ENCODE measurements at places on chromosomes 11 and 22. TPM values are rescaled to one million over a fixed set of nuclear protein-coding genes. Genes with fewer than 3 reads are reported as not detected.
A peak's percentile ranks its signal among the peaks of the same experiment; 100 is the strongest.

The HTR3B gene
- total RNA-seq = not detected

The PHETA2 gene
- total RNA-seq = 18.0 TPM

The C1QTNF4 gene
- total RNA-seq = 6.1 TPM

The GPR83 gene
- total RNA-seq = 0.49 TPM

The SCGB2A2 gene
- total RNA-seq = not detected

DNA sequence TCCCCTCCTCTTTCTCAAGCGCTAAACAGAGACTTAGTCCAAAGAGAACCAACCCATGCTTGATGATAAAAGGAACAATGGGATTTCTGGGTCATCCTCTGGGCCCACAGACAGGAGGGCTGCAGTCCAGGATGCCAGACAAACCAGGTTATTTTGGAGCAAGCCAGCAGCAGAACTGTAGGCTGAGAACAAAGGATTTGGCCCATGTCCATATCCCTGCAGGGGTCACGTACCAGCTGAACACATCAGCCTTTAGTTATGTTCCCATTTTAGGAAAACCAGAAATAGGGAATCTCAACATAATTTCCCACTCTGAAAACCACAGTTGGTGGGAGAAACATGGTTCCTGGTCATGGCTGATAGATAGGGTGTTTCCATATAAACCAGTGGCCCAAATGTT lies 533.6 kb upstream of the CADM1 start:
- H3K27me3 ChIP-seq = no peaks in the 10 kb centered on the region
- no peak for DNase-seq
- no peaks in the 10 kb centered on the region for H3K4me1 ChIP-seq
- H3K27ac ChIP-seq = no peak overlapping the region
- no peaks in the 10 kb centered on the region for H3K36me3 ChIP-seq

DNA sequence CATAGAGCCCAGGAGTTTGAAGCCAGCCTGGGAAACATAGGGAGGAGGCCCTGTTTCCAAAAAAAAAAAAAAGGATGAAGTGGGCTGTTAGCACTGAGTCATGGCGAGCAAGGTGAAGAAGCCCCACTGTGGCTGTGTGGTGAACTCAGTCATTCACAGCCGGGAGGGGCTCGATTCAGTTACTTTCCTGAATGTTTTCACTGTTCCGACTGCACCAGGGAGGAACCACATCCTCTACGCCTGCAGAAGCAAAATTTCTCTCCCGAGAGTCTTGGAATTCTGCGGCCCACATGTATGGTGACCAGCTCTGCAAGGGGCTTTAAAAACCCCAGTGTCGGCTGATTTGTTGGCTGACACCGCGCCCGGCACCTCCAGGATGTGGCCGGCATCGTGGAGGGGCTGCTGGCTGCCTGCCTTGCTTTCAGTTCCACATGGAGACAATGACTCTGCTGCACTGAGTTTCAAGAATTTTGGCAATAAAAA lies 27.8 kb upstream of the GRAMD4 start:
- no peaks in the 10 kb centered on the region for H3K27me3 ChIP-seq
- H3K27ac ChIP-seq = peak overlapping the region; percentile 60
- peak; percentile 70 for DNase-seq
- H3K36me3 ChIP-seq = no peaks in the 10 kb centered on the region
- H3K4me3 ChIP-seq = no peak overlapping the region
- peaks cover 13% of the 10 kb centered on the region for H3K4me1 ChIP-seq

DNA sequence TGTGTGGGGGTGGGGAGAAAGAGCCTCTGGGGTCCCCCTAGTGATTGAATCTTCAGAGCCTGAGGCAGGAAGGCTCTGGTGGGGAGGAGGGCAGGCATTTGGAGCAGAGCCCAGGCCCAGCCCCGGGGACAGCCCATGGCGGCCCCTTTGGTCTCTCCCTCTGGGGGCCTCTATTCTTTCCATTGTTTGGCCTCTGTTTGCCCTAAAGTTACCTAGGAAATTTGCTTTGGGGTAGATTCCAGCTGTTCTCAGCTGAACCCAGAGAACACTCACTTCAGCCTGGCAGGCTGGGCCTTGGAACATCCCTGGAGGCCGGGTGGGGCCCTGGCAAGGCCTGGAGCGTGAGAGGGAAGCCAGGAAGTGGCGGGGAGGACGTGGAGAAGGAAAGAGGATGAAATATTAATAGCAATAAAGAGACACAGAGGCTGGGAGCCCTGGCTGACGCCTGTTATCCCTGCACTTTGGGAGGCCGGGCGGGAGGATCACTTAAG lies 22.9 kb upstream of the A4GALT start:
- no peaks in the 10 kb centered on the region for H3K36me3 ChIP-seq
- H3K4me1 ChIP-seq = peaks cover 14% of the 10 kb centered on the region
- DNase-seq = peak; percentile 95
- H3K4me3 ChIP-seq = no peak overlapping the region
- H3K27ac ChIP-seq = peak overlapping the region; percentile 84

- peaks cover 12% of the 10 kb centered on the region for H3K4me1 ChIP-seq
- H3K4me3 ChIP-seq = no peak overlapping the region
- H3K27ac ChIP-seq = no peak overlapping the region
- H3K27me3 ChIP-seq = no peaks in the 10 kb centered on the region
- no peaks in the 10 kb centered on the region for H3K36me3 ChIP-seq
These were observed 33.5 kb upstream of the FCHSD2 start for GRCh38 chr11:73175551-73176144.

- no peak overlapping the region for H3K4me3 ChIP-seq
- no peaks in the 10 kb centered on the region for H3K36me3 ChIP-seq
- no peak overlapping the region for H3K27ac ChIP-seq
- no peaks in the 10 kb centered on the region for H3K4me1 ChIP-seq
These were observed 14.2 kb upstream of the FAM83F start for GRCh38 chr22:39980596-39980995.

Data from sigmoid colon (tissue), 7 donors.